ENCODE measurements at places on chromosomes 11 and 22.
A peak's percentile ranks its signal among the peaks of the same experiment; 100 is the strongest.

DNA sequence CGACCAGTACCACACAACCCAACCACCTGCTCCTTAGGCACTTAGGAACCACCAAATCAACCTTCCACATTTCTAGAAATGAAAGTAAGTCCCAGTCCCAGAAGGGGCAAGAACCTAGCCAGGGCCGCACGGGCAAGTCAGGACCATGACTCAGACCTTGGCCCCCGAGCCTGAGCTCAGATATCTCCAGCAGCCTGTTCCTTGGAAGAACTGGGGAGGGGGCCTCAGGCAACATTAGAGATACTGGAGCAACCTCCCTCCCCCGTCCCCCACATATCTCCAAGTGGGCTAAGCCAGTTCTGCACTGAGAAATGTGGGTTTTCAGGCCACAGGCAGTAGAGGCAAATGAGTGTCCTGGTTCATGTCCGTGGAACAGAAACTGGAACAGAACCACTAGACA is 7.7 kb downstream of the ARAP1 start:
- no peak for DNase-seq

DNA sequence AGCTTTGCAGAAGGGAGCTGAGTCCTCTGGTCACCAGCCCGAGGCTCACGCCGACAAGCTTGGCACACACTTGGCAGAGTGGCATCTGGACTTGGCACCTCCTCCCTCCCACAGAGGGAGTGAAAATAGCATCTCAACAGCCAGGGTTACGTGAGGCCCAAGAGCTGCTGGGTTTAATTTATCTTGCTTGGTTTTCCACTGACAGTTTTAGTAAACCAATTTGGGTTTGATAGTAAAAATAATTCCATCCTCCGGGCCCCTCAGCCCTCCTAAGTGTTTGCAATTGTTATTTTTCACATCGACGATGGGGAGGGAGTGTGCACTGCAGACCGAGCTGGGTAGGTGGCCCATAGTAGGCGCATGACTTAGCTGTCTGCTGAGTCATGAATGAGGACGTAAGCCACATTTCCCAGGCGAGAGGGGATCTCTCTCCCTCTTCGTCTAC is 107.6 kb upstream of the ASPHD2 start:
- peak; percentile 57 for DNase-seq

DNA sequence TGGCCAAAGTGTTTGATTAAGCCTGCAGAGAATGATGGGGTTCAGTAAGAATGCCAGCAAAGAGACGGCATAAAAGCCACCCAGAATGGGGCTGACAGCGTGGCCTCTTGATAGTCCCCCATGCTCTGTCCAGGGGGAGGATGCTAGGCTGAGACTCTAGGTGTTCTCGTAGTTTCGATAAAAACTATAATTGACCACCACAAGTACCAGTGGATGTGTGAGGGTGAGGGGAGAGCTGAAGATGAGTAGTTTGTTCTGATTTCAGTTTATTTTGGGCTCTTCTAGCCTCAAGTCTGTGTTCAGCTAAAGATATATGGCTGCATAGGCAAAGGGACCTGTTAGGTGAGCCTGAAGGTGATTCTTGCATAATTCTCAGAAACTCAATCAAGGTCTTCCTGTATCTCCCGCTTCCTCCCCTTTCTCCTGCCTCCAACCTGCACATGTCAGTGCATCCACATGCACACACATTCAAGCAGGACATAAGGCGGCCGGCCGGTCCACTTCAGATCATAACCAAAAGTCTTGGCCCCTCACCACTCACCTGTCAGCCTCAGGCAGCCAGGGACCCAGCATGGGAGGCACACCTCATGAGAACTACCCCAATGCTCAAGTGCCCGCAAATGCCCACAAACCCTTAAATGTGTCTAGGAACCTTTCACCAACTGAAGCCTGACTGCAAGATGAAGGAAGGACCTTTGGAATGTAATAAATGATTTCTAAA is 31.2 kb downstream of the FLI1 start:
- DNase-seq: no peak

DNA sequence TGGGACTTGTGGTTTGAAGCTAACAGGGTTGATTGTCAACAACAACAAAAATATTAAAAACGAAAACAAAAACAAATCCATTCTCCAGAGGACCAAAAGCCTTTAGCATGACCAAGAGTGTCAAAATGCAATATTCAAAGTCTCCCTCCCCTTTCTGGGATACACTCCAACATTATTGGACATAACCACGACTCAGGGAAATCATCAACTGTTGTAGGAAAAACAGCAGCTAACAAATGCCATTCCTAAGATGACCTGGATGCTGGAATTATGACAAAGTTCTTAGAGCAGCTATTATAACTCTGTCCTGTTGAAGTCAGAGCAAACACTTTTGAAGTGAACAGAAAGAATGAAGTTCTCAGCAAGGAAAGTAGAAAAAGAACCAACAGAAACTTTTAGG is 143.0 kb downstream of the TMEM135 start:
- no peak for DNase-seq

- no peak for DNase-seq
Observed at GRCh38 chr22:46587061-46587460, 33.1 kb upstream of the GRAMD4 start.
